ENCODE measurements at places on chromosomes 12 and 14.

DNA sequence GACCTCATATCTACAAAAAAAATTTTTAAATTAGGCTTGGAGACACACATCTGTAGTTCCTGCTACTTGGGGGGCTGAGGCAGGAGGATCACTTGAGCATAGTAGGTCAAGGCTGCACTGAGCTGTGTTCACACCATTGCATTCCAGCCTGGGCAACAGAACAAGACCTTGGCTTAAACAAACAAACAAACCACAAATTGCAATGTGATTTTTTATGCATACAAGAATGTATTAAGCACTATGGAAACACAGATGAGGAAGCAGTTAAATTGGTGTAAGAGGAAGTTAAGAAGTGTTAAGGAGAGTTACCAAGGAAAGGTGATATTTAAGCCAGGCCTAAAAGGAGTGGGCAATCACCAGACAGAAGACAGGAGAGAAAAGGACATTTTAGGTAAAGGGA lies 83.6 kb upstream of the HECTD1 start:
- DNase-seq = no peak

- DNase-seq = no peak
Observed at GRCh38 chr12:5258926-5259325, 173.0 kb upstream of the NTF3 start.

DNA sequence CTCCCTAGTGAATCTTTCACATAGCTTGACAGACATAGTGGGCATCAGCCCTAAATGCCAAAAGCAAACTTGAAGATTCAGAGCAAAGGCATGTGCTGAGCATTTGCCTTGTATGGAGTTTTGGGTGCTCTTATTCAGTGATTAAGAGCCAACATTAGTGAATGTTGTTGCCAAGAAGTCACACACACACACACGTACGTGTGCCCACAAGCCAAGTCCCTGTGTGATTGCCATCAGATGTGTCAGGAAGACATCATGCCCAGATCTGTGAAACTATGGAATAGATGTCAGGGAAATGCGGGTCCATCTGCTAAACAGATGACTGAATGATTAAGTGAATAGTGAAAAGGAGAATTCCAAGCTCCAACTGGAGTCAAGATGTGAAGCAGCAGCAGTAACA lies 149.0 kb downstream of the AKAP6 start:
- DNase-seq = no peak

DNA sequence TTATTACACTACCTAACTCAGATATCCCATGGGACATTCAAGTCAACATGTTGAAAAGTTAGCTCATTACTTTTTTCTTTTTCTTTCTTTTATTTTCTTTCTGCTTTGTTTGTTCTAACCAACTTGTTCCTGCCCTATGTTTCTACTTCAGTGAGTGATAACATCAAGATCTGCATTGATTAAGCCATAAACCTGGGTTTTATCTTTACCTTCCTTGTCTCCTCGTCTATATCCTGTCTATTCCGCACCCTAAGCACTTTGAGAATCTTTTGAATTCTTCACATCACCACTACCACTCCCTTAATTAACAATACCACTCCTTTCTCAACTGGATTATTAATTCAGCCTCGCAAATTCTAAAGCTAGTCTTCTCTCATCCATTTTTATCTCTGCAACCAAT lies 81.9 kb upstream of the AVPR1A start:
- DNase-seq = no peak

- DNase-seq = no peak
Observed at GRCh38 chr12:122422730-122423257, 325 bp upstream of the CLIP1 start.

- DNase-seq = no peak
Observed at GRCh38 chr14:93017301-93017797, 94.4 kb downstream of the CHGA start.

GRCh38 chr12:60196366-60196765 lies 600.5 kb downstream of the SLC16A7 start:
- no peak for DNase-seq

- no peak for DNase-seq
Observed at GRCh38 chr12:3097836-3098235, 20.7 kb downstream of the TSPAN9 start.

DNA sequence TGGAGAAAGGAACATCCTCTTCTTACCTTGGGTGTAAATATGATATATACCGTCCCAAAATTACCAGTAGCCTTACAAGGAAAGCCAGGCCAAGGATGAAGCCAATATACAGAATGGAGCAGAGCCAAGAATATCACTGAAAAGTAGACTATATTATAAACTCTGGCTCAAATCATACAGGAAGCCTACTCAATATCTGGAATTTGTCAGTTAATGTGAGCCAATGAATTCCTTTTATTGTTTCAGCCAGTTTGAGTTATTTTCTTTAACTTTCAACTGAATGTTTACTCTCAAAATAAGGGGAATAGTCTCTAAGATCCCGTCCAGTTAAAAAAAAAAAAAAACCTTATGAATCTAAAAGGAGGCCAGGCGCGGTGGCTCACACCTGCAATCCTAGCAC lies 9.8 kb upstream of the DENND5B start:
- DNase-seq = no peak

- no peak for DNase-seq
Observed at GRCh38 chr14:62123961-62124360, 361.7 kb downstream of the SNAPC1 start.

DNA sequence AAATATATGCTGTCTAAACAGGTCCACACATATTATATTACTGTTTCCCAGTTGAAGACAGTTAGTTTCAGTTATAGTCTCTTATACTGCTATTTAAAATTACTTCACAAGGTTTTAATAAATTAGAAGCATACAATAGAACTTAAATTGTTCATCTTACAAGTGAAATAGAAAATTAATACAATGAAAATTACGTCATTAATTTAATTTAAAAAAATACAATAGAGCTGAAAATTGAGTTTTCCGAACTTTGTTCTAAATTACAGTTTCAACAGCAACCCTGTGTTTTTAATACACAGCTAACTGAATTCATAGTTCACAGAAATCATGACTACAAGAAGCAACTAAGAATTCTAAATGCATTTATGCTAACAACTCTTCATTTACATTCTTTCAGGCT lies 525.7 kb upstream of the FOXG1 start:
- DNase-seq = no peak

GRCh38 chr14:77240336-77240915 lies 30.6 kb downstream of the NGB start:
- DNase-seq = no peak

GRCh38 chr12:22334410-22335100 lies at the start of gene ST8SIA1:
ST8SIA1 (minus strand) TSS chr12:22334707; CDS start chr12:22334232, 475 bp downstream.
- DNase-seq = no peak
